ENCODE measurements at places on chromosomes 11 and 22. TPM values are rescaled to one million over a fixed set of nuclear protein-coding genes. Genes with fewer than 3 reads are reported as not detected.
A peak's percentile ranks its signal among the peaks of the same experiment; 100 is the strongest.

DNA sequence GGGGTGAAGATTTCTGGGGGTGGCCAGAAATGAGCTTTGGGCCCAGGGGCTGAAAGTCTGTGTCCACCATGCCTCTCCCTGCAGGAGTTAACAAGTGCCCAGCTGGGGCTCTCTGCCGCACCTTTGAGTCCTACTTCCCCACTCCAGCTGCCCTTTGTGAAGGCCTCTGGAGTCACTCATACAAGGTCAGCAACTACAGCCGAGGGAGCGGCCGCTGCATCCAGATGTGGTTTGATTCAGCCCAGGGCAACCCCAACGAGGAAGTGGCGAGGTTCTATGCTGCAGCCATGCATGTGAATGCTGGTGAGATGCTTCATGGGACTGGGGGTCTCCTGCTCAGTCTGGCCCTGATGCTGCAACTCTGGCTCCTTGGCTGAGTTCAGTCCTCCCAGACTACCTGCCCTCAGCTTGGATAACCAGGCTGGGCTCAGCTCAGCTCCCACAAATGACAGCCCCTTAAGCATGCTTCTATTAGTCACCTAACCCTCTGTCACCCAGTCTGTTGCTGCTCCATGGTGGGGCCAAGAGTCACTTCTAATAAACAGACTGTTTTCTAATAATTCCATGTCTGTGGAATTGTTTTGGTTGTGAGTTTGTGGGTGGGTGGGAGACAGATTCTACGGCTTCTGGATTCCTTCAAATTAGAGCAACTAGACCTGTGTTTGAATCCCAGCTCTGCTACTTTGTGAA lies 3.0 kb upstream of the INPPL1 start:
- peaks cover 6% of the 10 kb centered on the region for H3K27me3 ChIP-seq
- DNase-seq, result no peak
- H3K27ac ChIP-seq, result no peak overlapping the region
- H3K36me3 ChIP-seq, result no peaks in the 10 kb centered on the region
- H3K4me3 ChIP-seq, result no peak overlapping the region

DNA sequence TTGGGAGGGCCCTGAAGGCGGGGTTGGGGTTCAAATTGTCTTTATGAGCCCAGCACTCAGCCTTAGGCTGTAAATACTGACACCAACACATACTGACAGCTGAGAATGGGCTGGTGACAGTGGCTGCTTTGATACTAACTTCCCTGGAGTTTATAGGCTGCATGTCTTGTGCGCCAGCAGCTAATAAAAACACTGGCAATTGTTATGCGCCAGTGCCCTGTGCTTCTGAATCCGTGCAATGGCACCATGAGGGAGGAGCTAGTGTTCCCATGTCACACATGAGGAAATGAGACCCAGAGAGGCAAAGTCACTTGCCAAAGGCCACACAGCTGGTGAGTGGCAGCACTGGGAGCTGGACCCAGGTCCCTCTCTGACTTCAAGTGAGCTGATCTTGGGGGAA lies 23.8 kb downstream of the SHISAL1 start:
- no peak for DNase-seq
- no peak overlapping the region for H3K4me3 ChIP-seq
- H3K27me3 ChIP-seq, result peaks cover 4% of the 10 kb centered on the region
- no peaks in the 10 kb centered on the region for H3K36me3 ChIP-seq
- H3K4me1 ChIP-seq, result no peaks in the 10 kb centered on the region

- H3K4me3 ChIP-seq, result no peak overlapping the region
- no peaks in the 10 kb centered on the region for H3K36me3 ChIP-seq
- H3K27ac ChIP-seq, result no peak overlapping the region
These were observed 75.7 kb downstream of the TIMP3 start for GRCh38 chr22:32877196-32877595.

- H3K4me1 ChIP-seq, result peaks cover 13% of the 10 kb centered on the region
- no peak for DNase-seq
- H3K4me3 ChIP-seq, result peak overlapping the region; percentile 89
- peak overlapping the region; percentile 53 for H3K27ac ChIP-seq
These were observed 1.0 kb downstream of the C11orf96 start for GRCh38 chr11:43943372-43943930.

The MS4A14 gene
- total RNA-seq, result not detected

DNA sequence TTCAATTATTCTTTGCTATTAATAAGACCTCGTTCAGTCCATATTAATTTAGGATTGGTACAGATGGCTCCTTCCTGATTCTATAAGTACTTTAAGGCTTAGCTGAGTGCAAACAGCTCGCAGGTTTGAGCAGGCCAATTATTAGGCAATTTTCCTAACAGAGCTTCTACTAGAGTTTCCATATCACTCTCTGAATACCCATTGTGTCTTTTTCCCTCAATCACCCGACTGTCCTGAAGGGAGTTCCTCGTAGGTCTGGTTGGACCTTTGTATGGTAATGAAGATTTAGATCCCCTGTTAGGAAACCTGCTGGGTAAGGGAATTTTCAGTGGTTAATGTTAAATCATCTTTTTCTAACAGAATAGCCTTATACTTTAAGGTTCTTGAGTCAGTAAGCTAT lies 61.1 kb downstream of the ARHGAP42 start:
- H3K27me3 ChIP-seq, result no peaks in the 10 kb centered on the region
- H3K4me3 ChIP-seq, result no peak overlapping the region
- H3K36me3 ChIP-seq, result no peaks in the 10 kb centered on the region
- no peaks in the 10 kb centered on the region for H3K4me1 ChIP-seq
- H3K27ac ChIP-seq, result no peak overlapping the region
- DNase-seq, result no peak

- no peak overlapping the region for H3K4me3 ChIP-seq
- DNase-seq, result no peak
- peaks cover 38% of the 10 kb centered on the region for H3K27me3 ChIP-seq
- peaks cover 5% of the 10 kb centered on the region for H3K4me1 ChIP-seq
These were observed 11.9 kb downstream of the SCARF2 start for GRCh38 chr22:20425566-20426258.

The PHETA2 gene
- 5.6 TPM for total RNA-seq

DNA sequence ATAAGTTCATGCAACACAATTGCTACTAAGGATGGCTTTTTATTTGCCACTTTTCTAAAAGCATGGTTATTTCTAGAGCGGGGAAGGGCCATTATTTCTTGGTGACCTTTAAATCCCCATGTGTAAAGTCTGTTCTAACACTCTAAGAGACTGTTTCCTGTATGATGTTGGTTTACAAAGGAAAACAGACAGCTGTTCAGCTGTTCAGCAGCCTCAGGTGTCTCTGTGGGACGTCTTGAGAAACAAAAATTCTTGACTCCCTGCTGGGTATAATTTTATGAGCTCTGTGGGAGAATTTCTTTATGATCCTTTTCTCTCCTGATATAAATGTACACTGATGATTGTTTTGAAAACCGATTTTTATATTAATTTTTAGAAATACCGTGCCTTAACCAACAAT lies 13.9 kb downstream of the MUC15 start:
- no peaks in the 10 kb centered on the region for H3K4me1 ChIP-seq
- H3K27me3 ChIP-seq, result no peaks in the 10 kb centered on the region
- H3K27ac ChIP-seq, result no peak overlapping the region
- no peak for DNase-seq

- DNase-seq, result no peak
- H3K27me3 ChIP-seq, result peaks cover 9% of the 10 kb centered on the region
- H3K4me1 ChIP-seq, result peaks cover 5% of the 10 kb centered on the region
- no peaks in the 10 kb centered on the region for H3K36me3 ChIP-seq
- peak overlapping the region; percentile 17 for H3K4me3 ChIP-seq
These were observed 1.1 kb downstream of the MAPK12 start for GRCh38 chr22:50260434-50260800.

DNA sequence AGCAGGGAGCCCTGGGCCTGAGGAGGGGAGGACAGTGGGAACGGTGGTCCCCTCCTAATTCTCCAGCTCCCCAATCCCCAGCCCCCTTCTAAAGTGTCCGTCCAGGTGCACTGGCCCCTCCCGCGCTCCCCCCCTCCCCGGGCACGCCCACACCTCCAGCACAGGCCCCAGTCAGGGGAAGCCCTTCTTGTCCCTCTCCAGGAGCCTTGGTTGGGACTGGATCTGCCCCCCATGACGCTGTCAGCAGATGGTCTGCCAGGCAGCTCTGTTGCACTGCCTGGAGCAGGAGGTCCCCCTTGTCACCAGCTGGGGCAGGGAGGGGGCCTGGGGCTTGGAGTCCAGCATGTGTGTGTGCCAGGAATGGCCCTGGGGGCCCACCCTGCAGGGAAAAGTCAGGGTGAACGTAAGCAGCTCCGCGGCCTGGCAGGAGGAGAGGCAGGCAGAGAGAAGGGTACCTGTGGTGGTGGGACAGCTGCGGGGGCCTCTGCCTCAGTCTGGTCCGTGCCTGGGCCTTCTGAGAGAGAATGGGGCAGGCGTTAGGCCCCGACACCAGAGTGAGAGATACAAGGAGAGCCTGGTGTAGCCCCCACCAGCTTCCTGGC lies 1.6 kb downstream of the IRF7 start:
- H3K27me3 ChIP-seq, result no peaks in the 10 kb centered on the region
- no peak for DNase-seq
- peaks cover 29% of the 10 kb centered on the region for H3K36me3 ChIP-seq
- peaks cover 8% of the 10 kb centered on the region for H3K4me1 ChIP-seq
- peak overlapping the region; percentile 40 for H3K27ac ChIP-seq

DNA sequence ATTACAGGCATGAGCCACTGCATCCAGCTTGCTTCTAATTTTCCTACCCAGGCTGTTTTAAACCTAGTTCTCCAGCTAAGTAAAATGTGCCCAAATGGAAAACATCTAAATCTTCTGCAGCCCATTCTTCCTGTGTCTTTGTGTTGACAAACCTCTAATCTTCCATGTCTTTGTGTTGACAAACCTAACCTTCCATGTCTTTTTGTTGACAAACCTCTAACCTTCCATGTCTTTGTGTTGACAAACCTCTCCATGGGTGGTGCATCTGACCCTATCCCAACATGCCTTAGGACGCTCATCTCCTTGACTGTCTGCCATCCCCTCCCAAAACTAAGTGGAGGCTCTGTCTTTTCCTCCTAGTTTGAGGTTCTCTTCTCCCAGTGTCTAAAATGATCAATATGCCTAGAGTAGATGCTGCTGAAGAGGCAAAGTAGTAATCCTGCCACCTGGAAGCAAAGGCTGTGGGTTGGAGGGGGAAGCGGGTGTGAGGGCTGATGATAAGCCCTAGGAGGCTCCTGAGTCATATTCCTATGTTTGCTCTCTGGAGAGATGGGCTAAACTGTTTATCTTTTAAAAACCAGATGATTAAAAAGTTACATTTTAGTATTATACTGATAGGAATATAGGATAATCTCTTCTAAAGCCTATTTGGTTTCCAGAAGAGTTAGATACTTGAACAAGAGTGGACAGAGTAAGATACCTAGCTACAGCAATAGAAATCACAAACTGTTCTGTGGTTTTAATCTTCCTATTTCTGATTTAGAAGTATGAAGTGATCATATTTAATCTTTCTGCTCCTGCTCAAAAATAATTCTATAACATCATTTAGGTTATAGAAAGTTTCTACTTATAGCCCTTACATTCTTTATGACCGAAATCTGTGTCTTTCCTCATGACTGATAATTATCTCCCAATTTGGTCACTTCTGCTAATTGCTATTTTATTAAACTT lies 7.9 kb downstream of the FEN1 start:
- no peak for DNase-seq
- peak overlapping the region; percentile 36 for H3K27ac ChIP-seq
- H3K27me3 ChIP-seq, result no peaks in the 10 kb centered on the region
- peaks cover 83% of the 10 kb centered on the region for H3K36me3 ChIP-seq
- peaks cover 33% of the 10 kb centered on the region for H3K4me1 ChIP-seq
- no peak overlapping the region for H3K4me3 ChIP-seq

The NTM gene
- not detected for total RNA-seq

DNA sequence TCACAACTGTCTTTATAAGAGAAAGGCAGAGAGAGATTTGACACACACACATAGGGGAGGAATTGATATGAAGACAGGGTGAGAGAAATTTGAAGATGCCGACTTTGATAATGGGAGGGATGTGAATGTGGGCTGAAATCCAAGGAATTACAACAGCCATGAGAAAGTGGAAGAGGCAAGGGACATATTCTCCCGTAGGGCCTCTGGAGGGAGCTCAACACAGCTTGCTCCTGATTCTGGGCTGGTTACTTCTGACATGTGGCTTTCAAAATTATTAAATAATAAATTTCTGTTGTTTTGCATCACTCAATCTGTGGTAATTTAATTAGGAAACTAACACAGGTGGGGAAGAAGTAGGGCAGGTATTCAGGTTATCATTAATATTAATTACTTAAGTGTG lies 282.9 kb downstream of the LUZP2 start:
- no peaks in the 10 kb centered on the region for H3K4me1 ChIP-seq
- H3K27ac ChIP-seq, result no peak overlapping the region
- H3K27me3 ChIP-seq, result no peaks in the 10 kb centered on the region
- H3K4me3 ChIP-seq, result no peak overlapping the region
- no peaks in the 10 kb centered on the region for H3K36me3 ChIP-seq

DNA sequence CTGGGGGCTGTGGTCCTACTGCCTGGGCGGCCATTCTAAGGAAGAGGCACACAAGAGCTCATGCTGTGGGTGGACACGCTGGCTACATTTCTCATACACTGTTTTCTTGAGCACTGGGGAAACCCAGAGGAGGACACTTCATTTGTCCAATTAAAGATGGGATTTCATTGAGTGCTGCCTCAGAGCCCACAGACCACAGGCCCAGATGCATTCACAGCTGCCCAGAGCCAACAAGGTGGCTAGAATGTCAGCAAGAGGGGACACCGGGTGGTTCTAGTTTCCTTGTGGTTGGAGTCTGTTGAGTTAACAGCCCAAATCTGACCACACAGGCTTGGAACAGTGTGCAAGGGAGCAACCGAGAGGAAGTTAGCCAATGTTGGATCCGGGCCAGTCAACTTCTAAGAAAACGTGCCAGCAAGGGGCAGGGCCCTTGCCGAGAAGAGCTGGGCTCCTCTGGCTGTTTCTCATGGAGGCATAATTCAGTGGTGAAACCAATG lies 35.0 kb upstream of the SORL1 start:
- peak overlapping the region; percentile 51 for H3K27ac ChIP-seq
- H3K27me3 ChIP-seq, result no peaks in the 10 kb centered on the region
- DNase-seq, result peak; percentile 33
- no peaks in the 10 kb centered on the region for H3K36me3 ChIP-seq

The CALCA gene
- not detected for total RNA-seq

DNA sequence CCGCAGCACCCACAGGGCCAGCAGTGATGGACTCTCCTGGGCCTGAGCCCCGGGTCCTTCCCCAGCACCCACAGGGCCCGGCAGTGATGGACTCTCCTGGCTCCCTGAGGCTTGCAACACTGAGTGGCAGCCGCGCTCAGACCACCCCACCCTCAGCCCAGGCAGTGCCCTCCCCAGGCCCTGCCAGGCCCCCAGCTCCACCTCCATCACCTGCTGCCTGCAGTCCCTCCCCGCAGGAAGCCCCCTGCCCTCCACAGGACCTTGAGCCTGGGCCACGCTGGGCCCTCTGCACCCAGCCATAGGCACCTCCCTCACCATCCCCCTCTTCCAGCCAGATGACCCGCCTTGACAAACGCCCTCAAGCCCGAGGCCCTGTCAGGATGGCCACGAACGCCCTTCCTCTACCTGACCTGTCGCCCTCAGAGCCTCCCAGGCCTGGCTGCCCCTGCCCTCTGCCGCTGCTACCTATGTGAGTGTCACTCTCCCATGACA lies 11.4 kb downstream of the ALG12 start:
- H3K4me3 ChIP-seq, result no peak overlapping the region
- peaks cover 58% of the 10 kb centered on the region for H3K36me3 ChIP-seq
- no peak overlapping the region for H3K27ac ChIP-seq
- H3K4me1 ChIP-seq, result no peaks in the 10 kb centered on the region

The NXPE4 gene
- not detected for total RNA-seq

The PATL1 gene
- 69.0 TPM for total RNA-seq

The LRFN4 gene
- total RNA-seq, result 48.9 TPM

GRCh38 chr22:31683181-31684105 lies 21.4 kb upstream of the PISD start:
- DNase-seq, result no peak
- no peaks in the 10 kb centered on the region for H3K27me3 ChIP-seq
- no peaks in the 10 kb centered on the region for H3K4me1 ChIP-seq
- no peak overlapping the region for H3K27ac ChIP-seq
- peaks cover 50% of the 10 kb centered on the region for H3K36me3 ChIP-seq

Measured in activated T-helper 2 cell treated with anti-CD3 and anti-CD28 coated beads, Interferon-gamma antibody, Interleukin-2, Interleukin-4, amounts not matched to agents 10 μg/mL and 5 μg/mL and 100 μg/mL, durations not matched to agents 14 hours and 24 hours and 36 hours (primary cell).